Brain microvascular endothelial cell (primary cell): ENCODE measurements at places on chromosomes 5 and 9.

DNA sequence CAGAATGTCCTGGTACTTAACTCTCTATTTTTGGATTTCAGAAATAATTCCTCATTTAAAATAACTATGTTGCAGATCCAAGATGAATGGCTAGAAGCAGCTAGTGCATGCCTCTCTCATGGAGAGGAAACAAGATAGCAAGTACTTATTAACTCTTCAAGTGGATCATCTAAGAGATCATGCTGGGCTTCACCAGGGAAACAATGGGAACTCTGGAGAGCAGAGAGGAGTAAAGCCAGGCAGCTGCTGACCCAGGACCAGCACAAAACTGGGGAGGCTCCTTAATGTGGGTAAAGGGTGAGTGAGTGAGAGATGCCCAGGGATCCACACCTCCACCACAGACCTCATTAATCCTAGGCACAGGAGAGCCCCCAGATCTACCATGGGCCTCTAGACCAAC lies 897.8 kb upstream of the ACO1 start:
- no peak for DNase-seq

DNA sequence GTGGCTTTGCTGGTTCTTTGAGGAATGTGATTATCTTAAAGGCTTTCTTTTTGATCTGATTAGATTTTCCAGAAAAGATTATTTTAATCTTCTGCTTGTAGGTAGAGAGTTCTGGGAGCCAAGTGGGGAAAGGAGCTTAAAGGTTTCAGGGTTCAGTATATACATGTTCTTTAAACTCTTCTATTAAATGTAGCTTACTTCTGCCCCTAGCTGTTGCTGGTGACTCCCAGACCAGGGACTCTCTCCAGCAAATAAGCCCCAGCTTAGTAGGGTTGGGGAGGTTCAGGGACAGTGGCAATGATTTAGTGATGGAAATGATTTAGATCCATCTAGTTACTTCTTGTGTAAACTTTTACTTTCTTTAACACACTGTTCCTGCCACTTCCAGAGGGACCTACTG lies 72.2 kb downstream of the SLC12A2 start:
- DNase-seq = no peak

DNA sequence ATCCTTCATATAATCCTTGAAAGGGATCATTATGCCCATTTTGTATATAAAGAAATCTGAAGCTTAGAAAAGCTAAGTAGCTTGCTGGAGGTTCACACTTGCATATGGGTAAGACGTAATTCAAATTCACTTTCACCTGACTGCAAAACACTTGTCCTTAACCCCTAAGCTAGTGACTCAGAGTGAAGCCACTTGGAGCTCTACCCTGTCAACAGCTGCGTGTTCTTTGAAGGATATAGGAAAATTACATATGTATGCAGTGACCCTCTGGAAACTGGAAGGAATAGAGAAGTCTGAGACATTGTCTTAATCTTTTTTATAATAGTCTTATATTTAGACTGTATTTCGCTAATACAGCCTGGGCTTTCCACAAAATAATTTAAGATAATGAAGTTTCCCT lies 80.0 kb upstream of the STK32A start:
- DNase-seq = no peak

DNA sequence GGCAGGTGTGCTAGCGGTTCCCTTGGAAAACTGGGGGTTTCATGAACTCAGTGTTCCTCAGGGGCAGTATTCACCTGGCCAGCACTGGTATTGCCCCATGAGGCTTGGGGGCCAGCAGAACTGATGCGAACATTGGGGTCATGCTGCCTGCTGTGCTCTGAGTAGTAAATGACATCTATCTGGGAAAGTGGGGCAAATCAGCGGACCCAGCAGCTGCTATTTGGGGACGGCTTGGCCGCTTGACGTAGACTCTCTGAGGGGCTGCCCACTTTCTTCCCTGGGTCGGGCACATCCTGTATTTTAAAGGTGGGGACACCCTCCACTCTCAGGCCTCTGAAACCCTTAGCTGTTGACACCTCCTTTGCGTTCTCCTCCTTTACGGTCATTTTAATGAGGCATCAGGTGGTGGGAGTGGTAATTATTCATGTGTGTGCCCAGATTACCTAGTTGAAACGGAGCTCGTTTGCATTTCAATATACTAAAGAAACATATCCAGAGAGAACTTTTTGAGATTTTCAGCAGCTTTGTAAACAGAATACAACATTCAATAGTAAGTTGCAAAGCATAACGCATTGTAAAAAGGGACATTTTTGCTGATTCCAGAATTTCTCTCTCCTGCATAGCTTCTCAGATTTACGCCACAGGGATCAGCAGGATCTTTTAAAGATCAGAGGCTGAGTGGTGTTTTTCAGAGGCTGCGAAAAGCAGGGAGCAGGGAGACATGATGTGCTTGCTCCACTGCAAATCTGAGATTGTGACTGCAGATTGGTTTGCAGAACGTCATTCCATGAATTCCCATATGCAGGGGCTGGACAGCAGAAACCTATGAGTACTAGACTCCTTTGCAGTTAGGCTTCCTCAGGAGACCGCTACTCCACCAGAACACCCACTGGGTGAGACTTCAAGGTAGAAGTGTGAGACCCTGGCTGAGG lies 56.8 kb upstream of the ZFR start:
- no peak for DNase-seq

GRCh38 chr5:78360924-78361630 lies 660 bp downstream of the SCAMP1 start:
- peak; percentile 37 for DNase-seq

DNA sequence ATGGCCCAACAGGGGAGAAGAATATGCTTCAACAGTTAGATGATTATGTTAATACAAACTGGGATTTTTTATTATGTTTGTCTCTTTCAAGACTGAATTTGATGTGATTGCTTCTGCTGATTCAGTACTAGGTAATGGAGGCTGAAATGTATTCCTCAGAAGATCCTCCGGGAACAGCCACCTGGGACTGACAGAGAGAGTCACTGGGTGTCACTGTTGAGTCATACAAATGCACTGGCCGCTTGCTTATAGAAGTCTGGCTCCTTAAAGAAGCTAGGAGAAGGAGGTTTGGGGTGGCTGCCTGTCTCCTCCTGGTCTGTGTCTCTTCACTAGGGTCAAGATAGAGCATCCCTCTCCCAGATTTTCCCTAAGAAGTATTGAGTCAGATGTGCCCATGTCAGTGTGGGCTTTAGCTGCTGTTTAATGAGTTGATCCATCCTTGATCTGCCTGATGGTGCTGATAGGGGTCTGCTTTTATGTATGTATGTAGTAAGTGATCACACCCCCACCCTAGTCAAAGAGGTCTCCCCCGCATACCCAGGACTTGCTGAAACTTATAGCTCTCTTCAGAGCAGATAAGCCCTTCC lies 773.4 kb downstream of the BRINP1 start:
- peak; percentile 51 for DNase-seq

DNA sequence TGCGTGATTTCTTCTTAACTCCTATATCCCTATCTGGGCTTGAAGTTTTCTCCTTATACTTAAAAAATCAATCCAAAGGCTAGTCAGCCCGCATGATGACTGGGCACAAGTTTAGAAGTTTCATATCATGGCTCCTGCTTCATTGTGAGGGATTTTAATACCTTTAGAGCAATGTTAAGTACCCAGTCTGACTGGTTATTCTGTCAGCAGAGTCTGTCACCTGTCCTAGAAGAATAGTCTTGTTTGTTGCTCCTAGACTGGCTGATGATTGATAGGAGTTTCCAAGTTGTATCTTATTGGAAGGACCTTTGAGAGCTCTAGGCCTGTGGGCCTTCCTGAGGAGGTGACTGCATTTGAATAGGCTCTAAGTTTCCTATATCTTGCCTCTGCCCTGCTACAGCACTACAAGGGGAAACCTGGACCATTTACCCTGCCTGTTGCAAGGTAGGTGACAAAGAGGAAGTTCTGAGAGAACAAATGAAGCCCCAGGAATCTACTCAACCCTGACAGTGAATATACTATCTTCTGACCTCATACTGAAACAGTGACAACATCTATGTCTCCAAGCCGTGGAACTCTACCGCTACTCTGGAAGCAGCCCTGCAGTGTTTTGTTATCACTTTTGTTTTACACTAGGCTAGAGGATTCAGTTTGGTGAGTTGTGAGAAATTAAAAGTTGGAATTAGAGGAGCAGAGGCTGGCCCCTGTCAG lies 66.5 kb downstream of the F2RL2 start:
- no peak for DNase-seq

- no peak for DNase-seq
Measured at GRCh38 chr5:130112246-130112645, 208.0 kb downstream of the CHSY3 start.

DNA sequence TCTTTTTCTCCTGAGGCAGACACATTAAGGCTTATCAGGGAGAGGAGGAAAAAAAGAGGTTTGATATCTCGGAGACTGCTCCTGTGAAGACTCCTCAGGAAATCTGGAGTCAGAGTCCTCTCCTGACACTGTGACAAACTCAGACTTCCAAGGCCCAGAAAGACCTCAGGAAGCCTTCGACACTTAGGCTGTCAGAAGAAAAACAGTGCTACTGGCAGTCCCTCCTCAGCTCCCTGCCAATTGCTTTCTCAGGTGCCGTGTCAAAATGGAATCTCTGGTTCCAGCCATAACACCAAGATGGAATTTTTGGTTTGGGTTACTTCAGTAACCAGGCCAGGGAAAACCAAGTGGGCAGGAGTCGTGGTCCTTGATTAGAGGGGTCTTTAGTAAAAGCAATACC lies 4.1 kb downstream of the STK10 start:
- no peak for DNase-seq

DNA sequence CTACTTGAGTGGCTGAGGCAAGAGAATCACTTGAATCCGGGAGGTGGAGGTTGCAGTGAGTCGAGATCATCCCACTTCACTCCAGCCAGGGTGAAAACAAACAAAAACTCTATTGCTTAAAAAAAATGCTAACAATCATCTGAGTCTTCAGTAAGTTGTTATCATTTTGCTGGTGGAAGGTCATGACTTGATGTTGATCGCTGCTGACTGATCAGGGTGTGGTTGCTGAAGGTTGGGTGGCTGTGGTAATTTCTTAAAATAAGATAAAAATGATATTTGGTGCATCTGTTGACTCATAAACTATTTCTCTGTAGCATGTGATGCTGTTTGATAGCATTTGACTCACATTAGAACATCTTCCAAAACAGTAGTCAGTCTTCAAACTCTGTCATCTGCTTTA lies 349.4 kb upstream of the PAPPA start:
- no peak for DNase-seq

- peak; percentile 18 for DNase-seq
Measured at GRCh38 chr5:167488371-167488770, 803.1 kb upstream of the WWC1 start.

- peak; percentile 20 for DNase-seq
Measured at GRCh38 chr5:28748446-28748845, 1710.1 kb upstream of the CDH9 start.

GRCh38 chr5:111308951-111309350 lies 84.8 kb downstream of the CAMK4 start:
- DNase-seq = no peak

GRCh38 chr5:32135086-32135485 lies 39.0 kb downstream of the GOLPH3 start:
- no peak for DNase-seq

GRCh38 chr5:179330186-179330900 lies 14.9 kb downstream of the ADAMTS2 start:
- DNase-seq = no peak
